ENCODE measurements at places on chromosomes 2 and 18.

DNA sequence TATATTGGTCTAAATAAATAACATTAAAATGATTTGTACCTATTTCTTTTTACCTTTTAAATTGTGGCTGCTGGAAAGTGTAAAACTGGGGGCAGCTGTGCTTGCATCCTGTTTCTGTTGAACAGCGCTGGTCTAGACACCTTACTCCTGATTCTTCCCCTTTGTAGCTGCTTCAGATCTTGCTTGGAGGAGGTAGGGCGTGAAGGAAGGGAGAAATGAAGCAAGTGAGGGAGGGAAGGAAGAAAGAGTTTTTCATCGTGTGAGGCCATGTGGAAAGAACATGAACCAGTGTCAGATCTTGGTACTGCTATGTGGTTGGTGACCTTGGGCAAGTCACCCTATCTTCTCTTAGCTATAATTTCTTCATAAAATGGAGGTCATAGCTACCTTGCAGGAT lies 89.0 kb upstream of the SEC11C start:
- no peak for DNase-seq

DNA sequence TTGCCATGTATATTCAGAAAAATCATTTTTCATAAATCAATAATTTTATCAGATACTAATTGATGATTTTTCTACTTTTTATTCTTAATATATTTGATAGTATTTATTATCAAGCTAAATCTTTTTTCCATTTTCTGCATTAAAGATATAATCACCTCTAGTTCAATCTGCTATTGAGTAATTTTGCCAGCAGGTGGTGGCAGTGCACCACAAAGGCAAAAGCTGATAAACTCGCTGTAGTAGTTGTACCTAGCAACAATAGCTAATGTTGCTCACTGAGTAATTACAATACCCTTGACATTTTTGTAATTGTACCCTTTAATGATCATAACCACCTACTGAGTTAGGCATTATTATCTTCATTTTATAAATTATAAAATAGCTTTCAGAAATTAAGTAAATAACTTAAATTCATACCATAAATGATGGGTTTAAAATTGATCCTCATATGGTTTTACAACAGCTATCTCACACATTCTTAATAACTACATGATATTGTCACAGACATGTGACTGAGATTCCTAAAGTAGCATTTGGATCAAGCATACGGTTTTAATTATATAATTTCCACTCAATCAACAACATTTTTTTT lies 52.0 kb upstream of the CALCRL start:
- peak; percentile 27 for DNase-seq

GRCh38 chr2:211942153-211942552 lies 596.4 kb downstream of the ERBB4 start:
- DNase-seq: no peak

GRCh38 chr2:11236335-11236734 lies 81.1 kb downstream of the SLC66A3 start:
- no peak for DNase-seq

- no peak for DNase-seq
These were observed 38.3 kb downstream of the FBXO48 start for GRCh38 chr2:68428746-68429145.

DNA sequence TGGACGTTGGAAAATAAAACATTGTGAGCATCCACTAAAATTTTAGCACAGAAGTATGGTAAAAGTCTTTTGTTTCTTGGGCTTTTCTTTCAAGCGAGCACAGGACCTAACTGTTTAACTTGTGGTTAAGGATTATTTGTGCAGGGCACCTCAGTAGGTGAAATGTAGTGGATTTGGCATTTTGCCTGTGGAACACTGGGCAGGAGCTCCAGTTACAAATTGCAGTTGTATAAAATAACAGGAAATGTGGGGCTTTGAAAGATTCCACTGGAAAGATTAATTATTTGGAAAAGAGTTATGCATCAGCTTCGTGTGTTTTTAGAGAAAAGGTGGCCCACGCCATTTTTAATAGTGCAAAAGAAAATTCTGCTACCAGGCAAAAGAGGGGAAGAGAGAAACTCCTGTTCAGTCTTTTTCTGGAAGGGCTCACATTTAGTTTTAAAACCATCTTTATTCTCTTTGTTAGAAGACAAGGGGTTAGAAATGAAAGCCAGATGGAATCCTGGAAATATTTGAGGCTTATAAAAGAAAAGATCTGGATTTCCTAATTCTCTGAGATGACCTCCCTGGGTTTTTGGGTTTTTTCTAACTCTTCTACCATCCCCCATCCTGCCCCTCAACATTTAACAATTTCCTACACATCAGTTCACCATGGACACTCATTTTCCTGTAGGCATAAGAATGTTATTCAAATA lies 144.3 kb upstream of the SERTAD2 start:
- DNase-seq: no peak

GRCh38 chr18:47150824-47151366 lies 595 bp upstream of the HDHD2 start:
- DNase-seq: no peak

DNA sequence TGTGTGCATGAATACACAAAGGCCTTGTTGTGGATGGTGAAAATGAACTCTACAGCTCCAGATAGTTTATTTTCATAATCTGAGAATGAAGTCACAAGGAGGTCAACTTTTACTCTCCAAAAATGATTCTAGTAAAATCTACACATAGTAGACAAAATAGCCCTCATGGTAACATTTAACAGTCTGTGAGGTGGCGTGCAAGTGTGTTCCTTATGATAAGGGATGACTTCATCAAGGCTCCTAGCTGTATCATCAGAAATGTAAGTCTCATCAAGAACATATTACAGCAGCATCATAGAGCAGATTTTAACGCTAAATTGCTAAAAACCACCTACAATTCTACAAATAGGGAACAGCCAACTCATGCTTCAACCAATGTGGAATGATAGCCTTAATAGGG lies 72.3 kb upstream of the RIOK3 start:
- DNase-seq: no peak

- DNase-seq: no peak
These were observed 1567.5 kb upstream of the LRRTM1 start for GRCh38 chr2:81872006-81872405.

GRCh38 chr18:34647251-34647650 lies 62.8 kb upstream of the DTNA start:
- no peak for DNase-seq

DNA sequence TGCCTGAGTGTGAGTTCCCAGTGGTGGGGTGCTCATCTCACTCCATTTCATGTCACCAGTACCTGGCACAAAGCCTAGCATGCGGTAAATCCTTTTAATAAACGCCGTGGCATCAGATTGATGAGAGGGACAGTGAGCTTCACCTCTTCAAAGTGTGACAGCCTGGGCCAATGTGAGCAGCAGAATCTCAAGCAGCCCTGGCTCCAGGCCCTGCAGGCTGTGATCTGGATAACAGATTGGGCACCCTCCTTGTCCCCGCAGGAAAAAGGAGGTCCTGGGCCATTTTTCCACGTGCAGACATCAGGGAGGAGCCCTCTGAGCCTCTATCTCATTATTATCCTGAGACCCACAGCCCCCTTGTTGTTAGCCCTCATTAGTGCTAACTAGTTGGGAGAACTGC lies 34.8 kb downstream of the TET3 start:
- no peak for DNase-seq

GRCh38 chr2:241274127-241274526 lies 41.3 kb downstream of the HDLBP start:
- peak; percentile 21 for DNase-seq

- no peak for DNase-seq
These were observed 111.9 kb upstream of the MAP2 start for GRCh38 chr2:209311948-209312347.

GRCh38 chr2:240418311-240418710 lies 17.2 kb upstream of the GPC1 start:
- no peak for DNase-seq

- DNase-seq: no peak
These were observed 133.6 kb downstream of the PRPF40A start for GRCh38 chr2:152583512-152584229.

DNA sequence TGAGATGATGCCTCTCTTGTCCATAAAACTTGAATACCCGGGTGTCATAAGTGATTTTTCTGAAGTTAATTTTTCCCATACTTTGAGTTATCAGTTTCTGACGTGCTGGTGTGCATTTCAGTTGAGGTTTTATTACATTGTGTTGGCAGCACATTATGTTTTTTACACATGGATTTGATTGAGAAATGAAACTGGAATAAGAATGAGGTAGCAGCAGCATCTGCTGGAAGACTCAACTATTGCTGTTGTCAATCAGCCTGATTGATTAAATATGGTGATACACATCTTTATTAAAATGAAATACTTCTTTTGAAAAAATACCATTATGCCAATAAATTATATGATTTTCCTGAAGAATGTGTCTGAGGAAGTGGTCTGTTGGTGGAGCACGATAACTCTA lies 60.5 kb downstream of the INSIG2 start:
- no peak for DNase-seq

GRCh38 chr2:42585779-42586178 lies 17.3 kb downstream of the MTA3 start:
- no peak for DNase-seq

DNA sequence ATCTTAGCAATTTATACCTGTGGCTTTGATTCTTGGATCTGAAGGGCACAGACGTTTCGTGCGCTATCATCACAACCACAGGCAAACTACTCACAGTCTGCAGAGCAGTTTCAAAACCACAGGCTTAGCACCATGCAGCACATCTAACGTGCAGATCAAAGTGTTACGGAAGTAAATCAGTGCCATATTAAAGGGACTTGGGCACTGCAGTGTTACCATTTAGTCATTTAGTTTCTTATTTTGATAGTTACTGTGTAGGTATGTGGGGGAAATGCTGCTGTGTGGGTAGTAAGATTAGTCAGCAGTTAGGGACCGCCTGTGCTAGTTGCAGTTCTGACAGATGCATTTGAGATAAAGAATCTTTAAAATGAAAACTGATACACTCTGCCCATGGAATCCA lies 384.0 kb downstream of the NBAS start:
- no peak for DNase-seq

GRCh38 chr2:3396920-3397559 lies 17.5 kb downstream of the TRAPPC12 start:
- DNase-seq: no peak

GRCh38 chr2:104004821-104005220 lies 849.1 kb upstream of the POU3F3 start:
- no peak for DNase-seq

DNA sequence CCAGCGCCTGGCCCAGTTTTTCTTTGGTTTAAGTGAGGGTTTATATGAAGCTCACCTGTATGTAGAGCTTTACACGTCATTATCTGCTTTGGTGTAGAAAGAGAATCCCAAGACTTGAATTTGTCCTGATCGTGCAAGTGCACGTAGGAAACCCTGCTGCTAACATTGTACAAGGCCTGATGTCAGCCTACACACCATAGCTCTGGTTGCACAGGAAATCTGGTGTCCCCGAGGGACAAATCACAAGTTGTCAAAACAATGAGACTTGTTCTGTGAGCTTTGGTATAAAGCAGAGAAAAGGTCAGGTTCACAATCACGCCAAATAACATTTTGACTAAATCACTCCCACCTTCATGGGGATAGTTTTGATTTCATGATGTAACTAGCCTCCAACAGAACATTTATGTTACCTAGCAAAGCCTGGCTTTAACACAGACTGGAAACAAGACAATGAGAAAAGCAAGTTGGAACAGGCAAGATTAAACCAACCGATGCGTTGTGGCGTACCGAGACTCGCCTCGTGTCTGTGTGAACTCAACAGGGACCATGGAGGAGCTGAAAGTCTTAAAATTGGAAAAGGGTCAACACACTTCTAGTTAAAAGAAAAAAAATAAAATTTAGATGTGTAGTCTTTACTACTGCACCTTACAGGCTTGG lies 41.4 kb downstream of the ZAP70 start:
- no peak for DNase-seq

DNA sequence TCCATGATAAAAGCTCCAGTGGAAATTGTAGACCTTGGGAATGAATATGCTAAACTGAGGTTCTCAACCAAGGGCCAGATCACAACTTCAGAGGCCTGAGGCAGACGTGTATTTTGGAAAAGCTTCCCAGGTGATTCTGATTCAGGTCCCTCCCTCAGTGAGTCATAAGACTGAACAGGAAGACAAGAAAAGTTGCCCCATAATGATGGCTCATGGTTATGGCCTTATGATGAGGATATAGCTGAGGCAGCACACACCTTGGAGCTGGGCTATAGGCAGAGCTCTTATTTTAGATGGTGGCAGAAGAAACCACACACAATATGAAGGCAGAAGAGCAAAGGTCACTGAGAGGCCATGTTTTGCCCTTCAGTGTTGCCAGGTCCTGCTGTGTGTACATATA lies 9.6 kb downstream of the ANTXR1 start:
- no peak for DNase-seq

GRCh38 chr18:59718108-59718463 lies 20.9 kb upstream of the CCBE1 start:
- DNase-seq: no peak

- DNase-seq: no peak
These were observed 47.3 kb downstream of the TRABD2A start for GRCh38 chr2:84833481-84834150.

DNA sequence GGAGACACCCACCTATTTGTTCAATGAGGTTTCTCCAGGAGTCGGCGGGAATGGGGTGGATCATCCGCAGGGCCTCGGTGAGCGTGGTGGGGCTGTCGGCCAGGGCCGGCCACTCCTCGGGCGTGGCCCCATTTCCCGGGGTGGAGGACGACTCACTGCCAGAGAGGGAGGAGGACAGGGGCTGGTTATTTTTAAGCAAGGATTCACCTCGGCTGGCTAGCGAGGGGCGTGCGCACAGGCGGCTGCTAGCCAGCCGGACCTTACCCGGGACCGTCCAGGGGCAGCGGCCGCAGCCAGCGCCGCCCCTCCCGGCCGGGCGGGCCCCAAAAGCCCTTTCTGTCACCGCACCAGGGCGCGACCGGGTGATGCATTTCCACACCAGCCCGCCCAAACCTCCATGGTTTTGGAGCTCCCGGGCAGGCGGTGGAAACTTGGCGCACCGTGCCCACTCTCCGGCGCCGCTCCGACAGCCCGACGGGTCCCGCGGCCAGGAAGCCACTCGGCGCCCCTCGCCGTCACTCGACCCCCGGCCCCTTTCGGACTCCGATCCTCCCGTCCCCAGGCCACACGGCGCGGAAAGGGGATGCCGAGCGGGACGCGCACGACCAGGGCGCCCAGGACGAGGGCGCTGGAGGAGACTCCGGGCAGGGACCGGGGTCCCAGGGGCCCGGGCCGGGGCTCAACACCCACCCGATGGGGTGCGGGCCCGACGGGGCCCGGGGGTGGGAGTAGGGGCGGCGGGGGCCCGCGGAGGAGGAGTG lies 57.1 kb downstream of the SNORC start:
- DNase-seq: no peak

DNA sequence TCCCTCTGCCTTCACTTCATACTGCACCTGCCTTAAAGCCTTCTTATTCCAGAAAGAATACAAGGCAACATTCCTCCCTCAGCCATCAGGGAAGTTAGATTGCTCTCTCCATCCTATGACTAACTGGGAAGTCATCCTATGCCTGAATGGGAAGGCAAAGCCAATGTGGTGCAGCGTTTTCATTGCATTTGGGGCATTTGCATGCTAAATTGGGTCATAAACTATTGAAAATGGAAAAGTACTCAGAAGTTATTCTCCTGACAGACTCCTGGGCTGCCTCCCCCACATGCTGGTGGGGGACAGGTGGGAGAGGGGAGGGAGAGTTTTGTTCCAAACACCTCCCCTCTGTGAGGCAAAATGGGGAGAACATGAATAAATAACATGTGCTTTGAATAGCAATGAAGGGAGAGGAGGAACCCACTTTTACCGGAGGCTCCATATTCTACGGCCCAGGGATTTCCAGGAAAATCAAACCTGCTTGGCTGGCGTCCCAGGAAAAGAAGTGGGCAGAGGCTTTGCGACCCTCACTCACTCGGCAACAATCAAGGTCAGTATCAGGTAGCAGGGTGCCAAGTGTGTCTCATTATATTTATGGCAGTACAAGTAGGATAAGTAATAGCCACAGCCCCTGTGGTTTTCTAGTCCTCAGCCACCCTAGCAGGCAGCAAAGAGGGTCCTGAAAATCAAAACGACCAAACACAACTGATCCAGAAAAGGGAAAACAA lies 84.1 kb downstream of the BOD1L2 start:
- DNase-seq: no peak

Measured in NCI-H526 treated with DMSO at 0.1 percent for 48 hours (cell line).